ENCODE measurements at places on chromosomes 6 and 20.

GRCh38 chr6:1962201-1962600 lies 283.2 kb downstream of the GMDS start:
- DNase-seq: no peak

DNA sequence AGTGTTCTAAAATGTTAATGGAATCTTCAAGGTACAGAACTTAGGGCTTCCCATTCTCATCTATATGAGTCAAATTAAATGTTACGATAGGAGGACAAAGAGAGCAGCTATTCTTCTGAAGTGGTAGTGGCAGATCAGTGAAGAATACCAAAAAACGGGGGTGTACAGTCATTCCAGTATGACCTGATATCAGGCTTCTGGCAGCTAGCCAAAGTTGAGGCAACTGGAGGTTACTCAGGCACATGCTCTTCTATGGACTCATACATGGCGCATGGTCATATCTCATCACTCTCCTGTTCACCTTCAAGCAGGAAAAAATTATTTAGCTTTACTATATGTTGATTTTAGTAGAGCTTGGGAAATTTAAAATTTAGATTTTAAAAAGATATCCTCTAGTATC lies 1608.8 kb downstream of the GRIK2 start:
- no peak for DNase-seq

DNA sequence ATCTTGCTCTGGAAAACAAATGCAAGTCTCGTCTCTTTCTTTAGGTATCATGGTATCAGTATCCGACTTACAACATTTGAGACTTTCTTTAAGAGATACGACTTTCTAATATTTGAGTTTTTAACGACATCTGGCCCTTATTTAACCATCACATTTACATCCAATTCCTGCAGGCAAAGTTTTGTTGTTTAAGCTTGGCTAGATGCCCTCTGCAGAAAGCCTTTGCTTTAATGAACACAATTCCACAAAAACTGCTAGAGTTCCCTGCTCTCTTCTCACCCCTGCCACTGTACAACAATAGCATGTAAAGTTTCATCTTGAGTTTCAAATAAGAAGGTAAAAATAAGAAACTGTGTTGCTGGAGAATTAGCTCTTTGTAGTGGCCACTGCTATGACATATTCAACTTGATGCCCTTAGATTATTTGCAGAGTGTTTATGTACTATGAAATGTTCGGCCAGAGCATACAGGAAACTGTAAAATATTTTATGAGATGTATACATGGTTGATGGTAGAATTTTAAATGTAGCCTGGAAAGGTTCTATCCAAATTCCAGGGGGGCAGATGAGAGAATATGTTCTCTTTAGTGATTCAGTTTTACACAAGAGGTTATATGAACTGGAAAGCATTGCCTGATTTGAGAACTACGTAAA lies 438.6 kb downstream of the CDC5L start:
- no peak for DNase-seq

DNA sequence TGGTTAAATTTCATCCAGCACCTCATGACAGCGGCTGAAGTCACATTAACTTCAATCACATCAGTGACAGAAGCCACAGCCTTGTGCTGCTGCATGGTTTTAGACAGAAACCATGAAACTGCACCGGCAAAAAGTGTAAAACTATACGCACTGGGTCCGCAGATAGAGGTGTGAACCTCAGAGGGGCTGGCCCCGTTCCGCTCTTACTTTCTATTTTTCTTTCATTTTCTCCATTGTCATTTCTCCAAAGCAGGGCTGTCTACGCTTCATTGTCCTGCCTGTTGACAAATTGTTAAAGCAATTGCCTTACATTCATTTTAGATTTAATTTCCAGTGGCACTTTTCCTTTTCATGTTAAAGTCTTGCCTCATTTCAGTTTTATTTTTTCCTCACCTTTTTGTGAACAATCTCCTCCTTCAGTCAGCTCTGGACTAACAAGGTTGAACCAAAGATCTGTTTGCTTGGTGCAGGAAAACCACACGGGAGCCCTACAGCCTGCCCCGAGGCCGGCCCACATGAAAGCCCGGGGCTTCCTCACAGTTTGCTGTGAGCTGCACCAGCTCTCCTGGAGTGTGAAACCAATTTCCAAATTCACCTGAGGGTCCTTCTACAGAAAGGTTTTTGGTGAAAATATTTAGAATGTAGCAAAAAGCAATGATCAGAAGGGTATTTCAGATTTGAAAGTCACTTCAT lies 63.7 kb downstream of the PRR18 start:
- DNase-seq: no peak

GRCh38 chr6:35492258-35492973 lies 4.5 kb downstream of the TEAD3 start:
- DNase-seq: no peak

DNA sequence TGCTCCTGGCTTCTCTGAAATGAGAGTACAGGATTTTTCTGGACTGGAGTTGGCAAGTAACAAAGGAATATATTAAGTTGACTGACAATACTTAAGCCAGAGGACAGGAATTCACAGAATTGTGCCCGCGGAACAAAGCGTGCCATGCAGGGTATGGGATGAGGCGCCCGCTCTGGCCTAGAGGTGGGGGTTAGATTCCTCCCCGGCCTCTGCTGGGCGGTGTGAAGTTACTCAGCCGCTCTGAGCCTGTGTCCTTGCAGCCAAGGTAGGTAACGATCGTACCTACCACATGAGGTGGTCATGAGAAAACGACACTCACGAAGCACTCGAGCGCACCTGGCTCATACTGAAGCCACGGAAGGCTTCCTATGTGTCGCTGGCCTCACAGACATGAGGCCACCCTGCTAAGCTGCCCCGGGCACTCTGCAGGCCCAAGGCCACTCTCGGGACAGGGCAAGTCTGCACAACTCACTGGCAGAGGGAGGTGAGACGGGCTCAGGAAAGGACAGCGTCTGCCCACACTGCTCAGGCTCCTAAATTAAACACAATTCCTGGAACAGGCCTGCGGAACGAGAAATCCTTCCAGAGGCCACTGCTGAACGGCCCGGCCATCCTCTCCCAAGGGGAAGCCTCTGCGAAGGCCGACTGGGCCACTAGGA lies 70.8 kb downstream of the PSMG4 start:
- DNase-seq: no peak

- DNase-seq: no peak
Measured at GRCh38 chr6:37625591-37626374, 71.9 kb downstream of the MDGA1 start.

DNA sequence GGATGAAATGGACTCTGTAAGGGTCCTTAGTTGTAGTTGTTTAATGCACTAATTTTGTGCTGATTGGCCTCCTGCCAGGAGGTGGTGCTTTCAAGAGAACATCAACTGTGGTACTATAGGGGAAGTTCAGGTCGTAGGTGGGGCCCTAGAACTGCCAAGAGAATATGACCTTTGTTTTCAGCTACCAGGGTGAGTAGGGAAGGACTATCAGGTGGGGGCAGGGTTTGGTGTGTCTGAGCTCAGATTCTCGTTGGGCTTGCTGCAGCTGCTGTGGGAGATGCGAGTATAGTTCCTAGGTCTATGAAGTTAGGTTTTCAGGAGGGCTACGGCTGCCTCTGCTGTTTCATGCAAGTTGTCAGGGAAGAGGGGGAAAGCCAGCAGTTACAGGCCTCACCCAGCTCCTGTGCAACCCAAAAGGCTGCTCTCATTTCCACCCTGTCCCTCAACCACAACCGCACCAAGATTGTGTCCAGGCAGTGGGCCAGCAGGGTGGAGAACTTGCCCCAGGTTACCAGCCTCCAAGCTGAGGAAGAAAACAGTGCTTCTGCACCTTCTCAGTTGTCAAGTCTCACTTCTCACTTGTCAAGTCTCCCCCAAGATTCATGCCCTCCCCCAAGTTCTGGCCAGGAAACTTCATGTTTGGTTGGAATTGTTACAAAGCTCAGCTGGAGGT lies 626.5 kb upstream of the MAP3K7 start:
- no peak for DNase-seq

DNA sequence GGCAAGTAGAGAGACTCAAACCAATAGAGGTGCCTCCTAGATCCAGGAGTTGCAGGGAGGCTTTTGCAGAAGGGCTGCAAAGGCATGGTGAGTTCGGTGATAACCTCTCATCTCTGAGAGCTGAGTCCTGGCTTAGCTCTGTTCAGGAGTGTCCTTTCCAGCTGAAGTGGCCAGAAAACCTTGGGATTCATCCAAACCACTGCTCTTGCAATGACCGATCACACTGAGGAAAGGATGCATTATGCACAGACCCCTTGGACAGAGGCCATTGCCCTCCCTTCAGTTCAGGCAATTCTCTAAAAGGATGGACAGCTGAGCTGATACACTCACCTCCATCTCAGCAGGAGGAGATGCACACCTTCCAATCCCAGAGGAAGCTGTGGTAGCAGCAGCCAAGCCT lies 158.8 kb upstream of the ENPP5 start:
- no peak for DNase-seq

- no peak for DNase-seq
Measured at GRCh38 chr20:49104365-49104648, 58.2 kb downstream of the CSE1L start.

DNA sequence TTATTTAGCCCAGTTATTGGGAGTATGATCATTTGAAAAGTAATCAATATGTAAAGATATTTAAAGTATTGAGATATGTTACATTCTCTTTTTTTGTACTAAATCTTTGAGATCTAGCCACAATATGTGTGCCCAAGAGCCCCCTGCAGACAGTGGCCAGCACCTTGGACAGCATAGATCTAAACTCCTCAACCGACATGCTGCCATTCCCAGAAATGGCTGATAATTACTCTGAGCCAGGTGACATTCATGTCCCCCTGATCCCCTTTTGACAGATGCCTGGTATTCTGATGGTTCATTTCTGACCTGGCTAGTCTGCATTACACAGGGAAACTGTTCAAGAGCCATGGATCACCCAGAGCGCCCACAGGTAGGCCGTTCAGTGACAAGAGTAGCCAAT lies 177.1 kb downstream of the ZDHHC14 start:
- no peak for DNase-seq

Measured in stimulated activated CD4-positive, alpha-beta T cell treated with anti-CD3 and anti-CD28 coated beads, Interleukin-4, amount 100 ng/mL, for 4 hours (primary cell).